Stimulated activated CD8-positive, alpha-beta memory T cell treated with anti-CD3 and anti-CD28 coated beads, Interleukin-4, amount 100 ng/mL, for 1 hour (primary cell): ENCODE measurements at places on chromosomes 7 and 10.

DNA sequence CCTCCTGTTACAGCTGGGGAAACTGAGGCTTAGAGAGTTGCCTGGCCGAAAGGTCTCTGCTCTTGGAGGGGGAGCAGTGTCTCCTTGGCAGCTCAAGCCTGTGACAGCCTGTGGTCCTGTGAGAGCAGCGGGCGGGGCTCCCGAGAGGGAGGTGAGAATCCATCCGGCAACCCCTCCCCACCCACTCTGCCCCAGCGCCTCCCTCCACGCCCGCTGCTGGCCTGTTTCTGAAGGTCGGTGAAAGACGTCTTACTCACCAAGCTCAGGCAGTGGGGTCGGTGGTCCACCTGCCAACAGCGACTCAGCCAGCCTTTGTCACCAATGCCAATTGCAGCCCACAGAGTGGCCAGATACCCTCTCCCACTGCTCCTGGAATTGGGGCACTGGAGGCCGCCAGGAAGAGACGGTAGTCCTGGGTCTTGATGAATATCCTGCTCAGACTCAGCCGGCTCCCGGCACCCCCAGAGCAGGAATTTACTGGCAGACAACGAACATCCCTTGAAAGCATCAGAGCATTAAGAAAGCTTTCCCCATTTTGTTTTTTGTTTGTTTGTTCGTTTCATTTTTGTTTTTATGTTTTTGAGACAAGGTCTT lies 7.4 kb upstream of the TTYH3 start:
- DNase-seq: no peak

GRCh38 chr7:50557099-50557498 lies 8.1 kb downstream of the DDC start:
- no peak for DNase-seq

DNA sequence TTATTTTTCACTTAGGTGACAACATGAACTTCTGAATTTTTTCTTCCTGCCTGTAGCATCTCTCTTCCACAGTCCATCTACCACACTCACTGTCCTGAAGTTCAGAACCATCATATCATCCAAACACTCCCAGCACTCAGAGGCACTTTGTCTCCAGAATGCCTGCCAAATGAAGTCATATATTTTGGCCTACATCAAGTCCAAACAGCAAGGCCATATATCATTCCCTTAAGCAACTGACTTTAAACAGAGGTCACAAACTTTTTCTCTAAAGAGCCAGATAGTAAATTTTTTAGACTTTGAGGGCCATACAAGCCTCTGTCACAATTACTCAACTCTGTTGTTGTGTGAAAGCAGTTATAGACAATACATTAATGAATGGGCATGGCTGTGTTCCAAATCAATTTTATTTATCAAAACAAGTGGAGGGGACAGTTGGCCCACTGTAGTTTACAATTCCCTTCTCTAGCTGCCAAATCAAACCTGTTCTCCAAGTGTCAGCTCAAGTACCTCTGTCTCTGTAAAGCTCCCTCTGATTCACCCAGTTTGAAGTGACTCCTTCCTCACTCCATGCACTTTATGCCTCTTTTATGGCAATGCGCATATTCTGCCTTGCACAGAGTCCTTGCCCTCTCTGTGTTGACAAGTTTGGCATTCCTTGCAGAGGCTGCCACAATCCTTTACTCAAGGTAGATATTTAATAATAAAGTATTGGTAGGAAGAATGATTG lies 305.7 kb downstream of the FZD1 start:
- DNase-seq: no peak

GRCh38 chr7:80942261-80943041 lies 23.6 kb upstream of the SEMA3C start:
- no peak for DNase-seq

DNA sequence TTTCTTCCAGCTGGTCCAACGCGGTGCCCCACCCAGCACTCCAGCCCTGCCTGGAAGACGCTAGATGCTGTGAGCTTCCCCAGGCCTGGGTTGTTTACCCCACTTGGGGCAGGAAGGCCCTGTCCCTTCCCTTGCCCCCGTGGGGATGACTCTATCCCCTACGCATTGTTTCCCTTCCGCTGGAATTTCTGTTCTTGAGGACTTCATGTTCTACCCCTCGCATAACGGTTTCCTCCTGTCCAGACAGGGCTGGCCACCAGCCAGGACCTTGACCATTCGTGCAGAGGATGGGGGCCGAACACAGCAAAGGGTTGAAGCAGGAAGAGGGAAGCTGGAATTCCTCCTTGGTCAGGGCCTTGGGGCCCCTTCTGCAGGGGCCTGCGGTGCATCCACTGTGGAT lies 14.7 kb upstream of the SERPINE1 start:
- no peak for DNase-seq

GRCh38 chr10:52115823-52116222 lies 198.3 kb upstream of the DKK1 start:
- DNase-seq: no peak

DNA sequence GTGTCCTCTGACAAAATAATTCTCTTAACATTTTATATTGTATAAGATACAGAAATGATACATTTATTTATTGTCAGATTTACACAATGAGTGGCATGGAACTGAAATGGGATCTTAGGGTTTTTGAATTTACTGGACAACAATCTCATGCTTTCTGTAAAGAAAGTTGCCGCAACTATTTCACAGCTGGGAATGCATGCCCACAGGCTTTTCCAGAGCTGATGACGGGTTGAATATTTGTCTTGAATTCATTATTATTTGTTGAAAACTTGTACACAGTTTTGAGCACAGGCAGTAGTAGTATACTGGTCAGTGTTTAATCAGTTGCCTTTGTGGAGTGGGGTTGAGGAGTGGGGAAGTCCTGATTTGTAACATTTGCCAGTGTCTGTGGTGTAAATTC lies 20.5 kb upstream of the MRC1 start:
- no peak for DNase-seq

GRCh38 chr7:68433462-68434070 lies 1164.7 kb upstream of the AUTS2 start:
- no peak for DNase-seq

DNA sequence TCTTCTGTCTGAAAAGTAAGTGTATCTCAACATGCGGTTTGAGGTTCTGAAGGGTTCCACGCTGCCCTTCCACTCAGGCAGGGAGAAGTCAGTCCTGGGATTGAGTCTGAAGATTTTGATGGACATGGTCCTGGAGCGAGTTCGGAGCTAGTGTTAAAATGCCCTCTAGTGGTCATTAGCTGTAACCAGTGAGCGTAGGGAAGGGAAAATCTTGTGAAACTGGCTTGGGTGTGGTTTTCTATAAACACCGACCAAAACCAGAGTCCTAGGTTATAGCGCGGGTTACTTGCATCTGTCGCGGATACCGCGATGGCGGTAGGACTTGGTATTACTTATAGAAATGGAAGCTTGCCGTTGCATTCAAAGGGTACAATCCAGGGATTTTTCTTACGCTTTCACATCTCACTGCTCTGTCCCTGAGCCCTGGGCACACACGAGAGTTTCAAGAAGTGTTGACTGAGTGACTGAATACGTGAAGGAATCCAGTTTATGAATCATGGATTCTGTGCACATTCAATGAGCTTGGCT lies 348.2 kb upstream of the C7orf33 start:
- DNase-seq: no peak

DNA sequence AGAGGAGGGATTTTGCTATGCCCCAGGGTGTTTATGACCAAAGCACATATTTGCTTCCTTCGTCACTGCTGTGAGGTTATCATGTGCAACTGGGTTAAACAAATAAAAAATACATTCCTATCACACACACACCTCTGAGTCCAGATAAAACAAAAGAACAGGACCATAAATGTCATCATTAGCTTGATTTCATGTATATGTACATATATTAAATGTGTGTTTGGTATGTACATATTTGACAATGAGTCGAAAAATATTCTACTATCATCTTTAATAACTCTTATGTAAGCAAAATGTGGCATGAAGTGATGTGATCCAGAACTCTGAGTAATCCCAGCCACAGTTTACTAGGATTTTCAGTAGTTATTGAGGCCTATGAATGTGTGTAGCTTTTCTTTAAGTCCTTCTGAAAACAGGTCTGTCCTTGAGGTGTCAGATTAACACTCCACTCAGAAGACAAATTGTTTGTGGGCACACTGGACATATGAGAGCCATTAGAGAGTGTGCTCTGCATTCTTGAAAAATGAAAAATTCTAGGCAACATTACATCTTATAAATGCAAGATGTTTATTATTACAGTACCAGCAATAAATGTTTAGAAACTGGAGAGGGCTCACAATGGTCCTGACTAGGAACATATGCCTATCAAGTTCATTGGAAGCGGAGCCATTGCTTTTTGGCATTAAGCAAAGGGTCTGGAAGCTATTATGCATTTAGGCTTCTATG lies 335.1 kb upstream of the SEMA3A start:
- DNase-seq: no peak

DNA sequence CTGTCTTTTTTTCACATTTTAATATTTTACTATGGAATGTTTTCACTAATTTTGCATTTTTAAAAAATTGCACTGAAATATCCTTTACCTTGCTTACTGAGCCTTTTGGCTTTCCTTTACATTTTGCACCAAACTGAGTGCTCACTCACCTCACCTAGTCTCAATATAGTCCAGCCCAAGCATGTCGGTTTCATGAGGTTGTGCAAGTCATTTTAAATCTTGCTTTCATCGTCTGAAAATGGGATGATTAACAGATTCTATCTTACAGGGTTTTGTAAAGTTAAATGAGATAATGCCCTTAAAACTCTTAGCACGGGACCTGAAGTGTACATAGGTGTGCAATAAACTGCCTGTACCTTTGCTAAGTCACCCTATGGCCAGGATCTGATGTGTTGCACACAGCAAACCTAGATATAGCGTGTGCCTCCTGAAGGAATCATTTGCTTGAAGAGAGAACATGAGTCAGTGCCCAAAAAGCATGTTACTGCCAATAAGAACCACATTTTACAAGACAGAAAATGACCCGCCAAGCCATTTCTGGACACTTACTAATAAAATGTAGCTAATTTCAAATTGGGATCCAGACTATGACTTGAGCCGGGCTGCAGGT lies 199.8 kb downstream of the JCAD start:
- DNase-seq: no peak

DNA sequence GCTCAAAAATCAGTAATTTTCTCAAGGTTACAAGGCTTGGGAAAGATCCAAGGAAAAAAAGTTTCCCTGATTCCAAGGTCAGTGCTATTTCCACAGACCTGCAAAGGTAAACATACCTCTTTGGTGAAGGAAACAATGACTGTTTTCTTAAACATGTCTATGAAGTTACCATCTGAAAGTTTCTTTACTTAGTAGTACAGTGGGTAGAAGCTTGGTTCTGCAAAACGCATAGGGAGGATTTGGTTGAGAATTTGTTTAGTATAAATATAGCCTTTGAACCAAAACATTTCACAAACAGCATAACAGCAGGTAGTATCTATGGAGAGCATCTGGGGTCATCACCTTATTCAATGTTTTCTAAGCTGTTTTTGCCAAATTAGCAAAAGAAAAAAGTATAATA lies 169.6 kb downstream of the CCSER2 start:
- no peak for DNase-seq

GRCh38 chr7:133470-133869 lies 58.9 kb upstream of the FAM20C start:
- DNase-seq: no peak

DNA sequence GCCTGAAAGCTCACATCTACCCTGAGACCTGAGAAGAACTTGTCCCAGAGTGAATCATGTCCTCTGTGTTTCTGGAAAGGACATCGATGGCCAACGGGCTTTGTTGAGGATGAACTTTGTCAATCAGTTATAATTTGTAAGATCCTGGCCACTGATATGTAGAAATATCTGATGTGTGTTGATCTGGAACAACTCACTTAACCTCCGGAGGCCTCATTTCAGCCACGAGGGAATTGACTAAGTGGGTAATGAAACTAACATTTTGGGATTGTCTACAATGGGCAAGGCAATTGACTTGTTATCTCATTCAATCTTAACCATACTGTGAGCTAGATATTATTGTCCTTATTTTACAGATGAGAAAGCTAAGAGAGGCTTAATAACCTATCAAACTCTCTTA lies 468.1 kb upstream of the NRP1 start:
- no peak for DNase-seq

DNA sequence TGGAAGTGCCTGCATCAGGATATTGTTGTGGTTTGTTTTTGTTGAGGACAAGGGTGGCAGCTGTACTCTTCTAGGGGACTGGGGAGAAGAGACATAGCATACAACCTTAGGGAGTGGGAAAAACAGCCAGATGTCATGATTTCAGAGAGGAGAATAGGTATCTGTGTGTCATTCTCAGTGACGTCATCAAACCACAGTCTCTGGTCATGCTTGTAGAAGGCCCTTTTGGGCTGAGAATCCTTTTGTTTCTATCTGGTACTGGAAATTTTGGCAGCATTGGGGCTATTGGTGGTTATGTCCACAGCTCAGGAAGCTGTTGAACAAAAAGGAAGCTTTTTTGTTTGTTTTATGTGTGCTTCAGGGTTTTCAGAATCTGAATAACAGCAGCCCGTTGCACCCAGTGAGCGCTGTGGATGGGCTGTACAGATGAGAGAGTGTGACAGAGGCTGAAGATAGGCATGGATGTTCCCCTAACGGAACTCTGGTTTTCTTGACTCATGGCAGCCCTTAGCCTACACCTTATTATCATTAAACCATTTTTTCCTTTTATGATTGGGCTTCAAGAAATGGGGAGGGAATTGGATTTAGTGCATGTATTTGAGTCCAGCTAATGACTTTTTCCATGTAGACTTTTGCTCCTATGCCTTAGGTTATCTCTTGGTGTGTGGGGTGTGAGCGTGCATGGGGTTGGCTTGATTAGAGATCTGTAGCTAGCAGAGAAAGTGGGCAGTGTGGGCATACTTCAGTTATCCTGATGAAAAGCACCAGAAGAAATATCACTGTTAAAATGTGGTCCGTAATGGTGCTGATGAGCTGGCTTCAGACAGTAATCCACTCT lies 65.7 kb downstream of the SND1 start:
- no peak for DNase-seq

- DNase-seq: no peak
Observed at GRCh38 chr10:91350651-91351081, 59.5 kb upstream of the HECTD2 start.

DNA sequence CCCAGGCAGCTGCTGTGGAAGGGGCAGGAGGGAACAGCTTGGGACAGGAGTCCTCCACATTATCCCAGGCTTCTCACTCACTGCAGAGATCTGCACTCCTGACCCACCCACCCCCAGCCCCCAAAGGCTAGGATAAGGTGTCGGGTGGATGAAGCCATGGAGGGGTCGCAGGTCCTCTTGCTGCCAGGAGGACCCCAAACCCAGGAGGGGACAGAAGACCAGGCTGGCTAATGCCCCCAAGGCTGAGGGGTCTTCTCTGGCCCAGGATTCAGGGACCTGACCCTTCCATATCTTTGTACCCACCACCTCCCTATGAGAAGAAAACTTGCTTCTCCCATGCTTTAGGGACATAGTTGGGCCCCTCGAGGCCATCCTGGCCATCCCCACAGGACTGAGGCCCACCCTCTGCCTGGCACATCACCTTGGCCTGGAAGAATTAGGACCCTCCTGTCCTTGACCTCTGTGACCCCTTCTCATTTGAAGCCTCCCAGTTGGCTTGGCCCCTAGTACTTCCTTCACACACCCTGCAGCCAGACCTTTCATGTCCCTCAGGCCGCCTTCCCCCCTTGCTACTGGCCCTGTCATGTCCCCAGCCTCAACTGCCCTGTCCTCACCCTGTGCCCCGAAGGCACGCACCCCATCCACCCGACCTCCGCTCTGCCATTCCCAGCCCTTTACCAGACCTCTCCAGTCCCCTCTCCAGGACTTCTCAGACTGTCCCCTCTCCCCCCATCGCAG lies 21.6 kb downstream of the KCNH2 start:
- no peak for DNase-seq

- DNase-seq: no peak
Observed at GRCh38 chr7:103547451-103548284, 101.7 kb upstream of the SLC26A5 start.
